Fibroblast of skin of abdomen (primary cell): ENCODE measurements at places on chromosomes 12 and 14.

DNA sequence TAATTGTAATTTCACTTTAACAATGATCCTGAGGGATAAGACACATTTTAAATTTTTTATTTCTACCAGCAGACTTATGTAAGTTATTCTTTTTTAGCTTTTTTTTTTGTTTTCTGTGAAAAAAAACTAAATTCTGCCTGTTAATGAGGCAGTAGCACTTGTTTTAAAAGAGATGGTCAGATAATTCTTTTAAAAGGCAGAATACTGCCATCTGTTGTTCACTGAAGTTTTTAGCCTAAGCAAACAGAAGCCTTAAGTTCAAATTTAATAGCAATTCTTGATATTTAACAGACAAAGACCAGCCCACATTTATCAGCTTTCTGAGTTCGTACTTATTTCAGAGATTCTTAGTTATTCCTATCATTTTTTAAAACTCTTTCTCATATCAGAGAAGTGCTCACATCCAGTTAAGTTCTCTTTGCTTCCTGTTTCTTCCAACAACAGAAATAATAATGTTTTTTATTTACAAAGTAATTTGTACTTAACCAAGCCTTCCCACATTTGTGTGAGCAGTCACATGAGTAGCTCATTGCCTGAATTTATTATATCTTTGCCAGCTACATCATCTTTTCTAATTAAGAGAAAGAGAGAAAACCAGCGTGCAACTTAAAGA is 93.4 kb upstream of the SLCO1C1 start:
- peak; percentile 56 for DNase-seq

GRCh38 chr12:119644930-119645329 is 23.0 kb upstream of the PRKAB1 start:
- no peak for DNase-seq

DNA sequence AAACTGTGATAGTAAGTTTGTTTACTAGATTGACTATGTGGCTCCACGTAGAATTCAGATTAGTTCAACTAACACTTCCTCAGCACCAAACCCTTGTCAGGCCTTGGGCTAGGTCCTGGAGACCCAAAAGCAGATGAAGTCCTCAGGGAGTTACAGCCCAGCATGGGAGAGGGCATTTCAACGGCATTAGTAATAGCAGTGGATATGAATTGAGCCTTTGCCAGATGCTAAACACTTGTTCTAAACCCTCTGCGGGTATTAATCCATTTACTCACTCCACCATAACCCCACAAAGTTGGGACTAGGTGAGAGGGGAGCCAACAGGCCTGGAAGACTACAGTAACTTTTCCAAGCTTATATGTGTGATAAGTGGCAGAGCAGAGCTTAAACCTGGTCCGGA is 714.6 kb downstream of the DIO2 start:
- no peak for DNase-seq

GRCh38 chr12:27015730-27016076 is 1.5 kb upstream of the TM7SF3 start:
- DNase-seq = peak; percentile 35

GRCh38 chr14:68268197-68268596 is 448.6 kb downstream of the RAD51B start:
- DNase-seq = no peak

DNA sequence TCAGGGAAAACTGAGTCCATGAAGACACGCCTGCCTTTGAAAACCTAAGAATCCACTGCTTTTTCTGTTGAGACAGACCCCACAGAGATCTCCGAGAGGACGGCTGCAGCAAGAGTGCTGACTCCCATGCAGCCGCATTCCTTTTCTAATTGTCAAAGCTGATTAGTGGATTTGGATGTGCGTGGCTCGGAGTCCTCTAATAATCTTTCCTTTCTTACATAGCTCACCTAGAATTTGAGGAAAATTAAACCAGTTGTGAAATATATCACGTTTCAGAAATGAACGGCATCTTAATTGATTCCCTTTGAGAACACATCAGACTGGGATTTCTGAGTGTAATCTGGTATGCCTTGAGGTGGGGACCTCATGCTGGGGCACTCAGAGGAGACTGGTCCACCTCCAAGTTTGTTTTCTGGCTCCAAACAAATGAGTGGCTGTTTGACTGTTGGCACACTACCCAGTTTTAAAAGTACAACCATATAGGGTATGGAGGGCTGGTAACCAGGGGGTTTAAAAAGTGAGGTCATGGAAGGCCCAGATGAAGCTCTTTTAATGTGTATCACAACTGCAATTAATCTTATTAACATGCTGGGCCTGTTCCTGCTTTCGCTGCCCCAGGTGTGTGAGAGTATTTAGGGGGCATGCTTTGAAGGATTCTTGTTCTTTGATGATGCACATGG is 63.3 kb downstream of the RASSF3 start:
- DNase-seq = peak; percentile 66

GRCh38 chr14:74784634-74785033 is 21.5 kb downstream of the YLPM1 start:
- DNase-seq = no peak

- no peak for DNase-seq
These were observed 17.3 kb upstream of the C12orf71 start for GRCh38 chr12:27099629-27100028.

GRCh38 chr14:68219407-68219806 is 399.8 kb downstream of the RAD51B start:
- no peak for DNase-seq

DNA sequence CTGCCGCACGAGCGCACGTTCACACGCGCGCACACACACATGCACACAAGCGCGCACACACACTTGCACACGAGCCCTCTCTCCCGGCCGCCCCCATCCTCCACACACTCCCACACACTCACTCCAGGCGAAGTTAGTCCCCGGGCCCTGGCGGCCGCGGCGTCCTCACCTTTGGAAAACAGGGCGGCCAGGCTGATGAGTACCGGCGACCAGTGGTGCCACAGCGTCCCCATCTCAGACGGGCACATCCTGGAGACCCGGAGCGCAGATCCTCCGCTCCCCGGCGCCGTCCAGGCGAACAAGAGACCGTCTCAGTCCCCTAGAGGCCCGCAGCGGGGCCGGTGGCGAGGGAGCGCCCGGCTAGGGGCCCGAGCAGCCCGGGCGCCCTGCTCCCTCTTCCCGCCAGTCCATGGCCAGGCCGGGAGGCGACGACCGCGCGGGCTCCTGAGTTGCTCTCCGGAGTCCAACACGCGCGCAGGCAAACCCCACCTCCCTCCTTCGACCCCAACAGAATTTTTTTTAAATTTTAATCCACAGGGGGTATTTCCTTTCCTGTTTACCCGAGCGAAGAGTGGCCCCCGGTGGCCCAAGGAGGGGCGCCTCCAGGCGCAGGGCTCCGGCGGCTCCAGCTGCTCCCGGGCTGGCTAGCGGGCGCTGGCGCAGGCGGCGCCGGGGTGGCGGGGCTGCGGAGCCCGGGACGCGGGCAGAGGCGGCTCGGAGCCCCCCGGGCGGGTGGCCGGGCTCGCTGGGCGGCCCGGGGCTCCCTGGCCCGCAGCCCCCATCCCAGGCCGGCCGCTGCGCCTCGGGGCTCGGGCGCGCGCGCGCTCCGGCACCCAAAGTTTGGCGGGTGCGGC is 506 bp downstream of the TMEM132D start:
- no peak for DNase-seq

- DNase-seq = no peak
These were observed 175.3 kb upstream of the RTL1 start for GRCh38 chr14:101078892-101079221.

- DNase-seq = no peak
These were observed 226.7 kb upstream of the ABCD2 start for GRCh38 chr12:39846304-39846703.

DNA sequence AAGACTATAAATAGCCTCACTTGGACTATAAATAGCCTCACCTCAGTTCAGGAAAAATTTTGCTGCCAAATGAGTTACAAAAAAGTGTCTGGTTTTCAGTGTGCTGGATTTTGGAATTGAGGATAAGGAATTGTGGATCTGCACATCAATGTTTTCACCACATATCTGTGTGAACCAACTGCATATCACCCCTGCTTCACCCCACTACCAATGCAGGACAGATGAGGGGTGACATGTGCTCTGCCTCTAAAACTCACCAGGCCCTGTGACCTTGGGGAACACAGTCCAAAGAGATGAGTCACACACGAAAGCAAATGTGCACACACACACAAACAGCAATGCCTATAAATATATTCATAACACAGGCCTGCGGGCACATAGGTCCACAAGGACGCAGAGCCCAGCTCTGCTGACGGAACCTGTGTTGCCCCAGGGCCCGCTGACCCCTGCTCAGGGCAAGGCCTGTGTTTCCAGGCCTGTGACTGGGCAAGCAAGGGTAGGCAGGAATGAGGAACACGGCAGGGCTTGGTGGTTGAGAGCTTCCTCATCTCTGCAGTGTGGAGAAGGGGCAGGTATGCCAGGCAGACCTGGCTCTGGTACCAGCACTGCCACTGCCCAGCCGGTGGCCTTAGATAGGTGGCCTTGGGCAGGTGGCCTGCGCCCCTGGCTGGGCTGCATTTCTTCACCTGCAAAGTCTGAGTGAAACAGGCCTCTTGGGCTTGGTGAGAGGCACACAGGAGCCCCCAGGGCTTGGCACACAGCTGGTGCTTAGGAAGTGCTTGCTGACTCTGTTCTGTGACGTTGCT is 82.4 kb downstream of the ARL6IP4 start:
- peak; percentile 55 for DNase-seq

DNA sequence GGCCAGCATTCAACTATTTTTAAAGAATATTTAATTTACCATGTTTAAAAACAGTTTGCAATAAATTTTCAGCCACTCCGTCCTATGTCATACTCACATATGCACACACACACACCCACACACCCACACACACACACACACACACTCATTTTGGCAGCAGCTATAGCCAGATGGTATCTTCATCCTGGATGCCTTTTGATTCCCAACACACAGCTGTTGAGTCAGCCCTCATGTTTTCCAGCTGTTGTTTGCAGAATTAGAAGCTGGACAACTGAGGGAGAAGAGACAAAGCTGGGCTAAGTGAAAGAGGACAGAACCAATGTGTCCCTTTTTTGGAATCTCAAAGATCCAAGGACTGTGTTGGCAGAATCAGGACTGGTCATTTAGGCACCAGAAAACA is 80.0 kb upstream of the EGLN3 start:
- DNase-seq = peak; percentile 69

- DNase-seq = no peak
These were observed 114.3 kb upstream of the PCED1B start for GRCh38 chr12:46965137-46965536.

DNA sequence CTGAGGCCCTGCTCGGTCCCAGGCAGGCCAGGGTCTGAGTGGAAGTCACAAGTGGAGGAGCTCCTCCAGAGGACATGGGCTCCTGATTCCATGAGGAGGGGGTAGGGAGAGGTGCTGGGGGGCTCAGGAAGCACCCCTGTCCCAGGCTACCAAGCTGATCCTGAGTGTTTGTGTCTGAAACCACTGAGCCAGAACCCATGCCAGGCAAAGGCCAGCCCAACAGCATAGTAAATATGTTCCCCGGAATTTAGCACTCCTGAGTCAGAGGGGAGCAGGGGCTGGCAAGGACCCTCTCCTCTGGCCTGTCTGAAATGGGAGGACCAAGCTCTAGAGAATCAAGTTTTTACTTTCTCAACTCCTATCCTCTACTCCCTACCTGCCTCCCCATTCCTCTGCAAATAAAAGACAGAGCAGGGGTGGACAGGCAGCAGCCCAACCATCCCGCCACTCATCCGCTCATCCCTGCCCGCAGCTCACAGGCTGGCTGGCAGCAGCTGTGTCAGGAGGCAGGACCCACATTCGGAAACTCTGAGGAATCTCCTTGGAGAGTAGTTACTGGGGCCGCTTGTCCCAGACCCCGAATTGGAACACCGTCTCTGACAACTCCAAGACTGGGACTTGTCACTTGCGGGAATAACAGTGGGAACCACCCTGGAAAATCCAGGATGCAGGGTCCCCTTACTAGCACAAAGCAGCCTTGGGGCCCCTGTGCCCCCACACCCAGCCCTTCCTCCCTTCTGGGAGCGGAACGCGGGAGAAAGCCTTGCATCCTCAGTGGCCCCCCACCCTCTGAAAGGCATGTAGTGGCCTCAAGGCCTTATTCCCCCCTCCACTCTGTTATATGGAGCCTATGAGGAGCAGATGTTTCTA is 102.5 kb downstream of the ZFP36L1 start:
- no peak for DNase-seq

DNA sequence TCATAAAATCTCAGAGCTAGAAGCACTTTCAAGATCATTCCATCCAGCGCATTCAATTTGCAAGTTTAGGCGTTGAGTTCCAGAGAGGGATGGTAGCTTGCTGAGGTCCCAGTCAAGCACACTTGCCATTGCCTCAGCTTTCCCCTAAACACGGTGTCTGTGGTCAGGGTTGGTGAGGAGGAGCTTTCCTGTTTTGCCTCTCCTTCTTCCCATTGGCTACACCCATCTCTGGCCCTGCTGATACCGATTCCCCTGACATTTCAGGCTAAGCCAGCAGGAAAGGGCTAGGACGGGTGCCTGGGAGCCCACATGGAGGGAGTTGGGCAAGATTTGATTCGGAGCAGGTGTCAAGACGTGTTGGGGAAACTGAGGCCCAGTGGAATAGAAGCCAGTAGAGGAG is 9.1 kb downstream of the NFATC4 start:
- DNase-seq = no peak

- DNase-seq = no peak
These were observed 466.5 kb downstream of the PRKD1 start for GRCh38 chr14:29461101-29461500.

DNA sequence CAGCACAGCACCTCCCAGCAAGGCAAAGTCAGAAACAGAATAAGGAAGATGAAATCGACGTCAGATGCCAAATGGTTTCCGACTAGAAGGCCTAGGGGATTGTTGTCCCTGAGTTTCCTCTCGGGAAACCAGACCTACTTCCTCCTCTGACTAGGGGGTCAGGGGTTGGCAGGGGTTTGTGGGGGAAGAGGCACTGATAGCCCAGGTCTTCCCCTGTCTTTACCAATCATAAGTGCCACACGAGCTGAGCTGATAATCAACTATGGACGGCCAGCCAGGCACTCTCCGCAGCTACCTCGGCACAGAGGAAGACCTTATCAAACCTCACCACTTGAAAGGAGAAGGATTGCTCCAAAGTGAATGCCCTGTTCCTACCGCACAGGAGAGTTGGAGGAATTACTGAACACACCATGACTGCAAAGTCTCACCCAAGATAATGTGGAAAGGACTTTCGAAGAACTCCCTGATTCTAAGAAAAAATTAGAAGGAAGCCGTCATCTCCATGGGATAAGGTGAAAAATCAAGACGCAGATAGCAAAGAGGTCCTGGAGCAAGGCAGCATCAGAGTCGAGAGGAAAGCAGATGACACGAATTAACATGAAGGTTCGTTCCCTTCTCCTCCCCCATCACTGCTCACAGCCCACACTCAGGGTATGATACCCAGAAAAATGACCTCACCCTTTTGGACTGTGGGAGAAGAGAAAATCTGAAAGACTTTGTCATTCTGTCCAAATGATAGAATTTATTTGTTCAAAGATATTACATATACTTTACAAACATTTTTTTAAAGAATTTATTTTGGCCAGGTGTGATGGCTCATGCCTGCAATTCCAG is 77.7 kb upstream of the MED13L start:
- DNase-seq = no peak

GRCh38 chr14:104970231-104971068 is 7.7 kb downstream of the AHNAK2 start:
- peak; percentile 89 for DNase-seq
